ENCODE measurements at places on chromosomes 12 and 14.

DNA sequence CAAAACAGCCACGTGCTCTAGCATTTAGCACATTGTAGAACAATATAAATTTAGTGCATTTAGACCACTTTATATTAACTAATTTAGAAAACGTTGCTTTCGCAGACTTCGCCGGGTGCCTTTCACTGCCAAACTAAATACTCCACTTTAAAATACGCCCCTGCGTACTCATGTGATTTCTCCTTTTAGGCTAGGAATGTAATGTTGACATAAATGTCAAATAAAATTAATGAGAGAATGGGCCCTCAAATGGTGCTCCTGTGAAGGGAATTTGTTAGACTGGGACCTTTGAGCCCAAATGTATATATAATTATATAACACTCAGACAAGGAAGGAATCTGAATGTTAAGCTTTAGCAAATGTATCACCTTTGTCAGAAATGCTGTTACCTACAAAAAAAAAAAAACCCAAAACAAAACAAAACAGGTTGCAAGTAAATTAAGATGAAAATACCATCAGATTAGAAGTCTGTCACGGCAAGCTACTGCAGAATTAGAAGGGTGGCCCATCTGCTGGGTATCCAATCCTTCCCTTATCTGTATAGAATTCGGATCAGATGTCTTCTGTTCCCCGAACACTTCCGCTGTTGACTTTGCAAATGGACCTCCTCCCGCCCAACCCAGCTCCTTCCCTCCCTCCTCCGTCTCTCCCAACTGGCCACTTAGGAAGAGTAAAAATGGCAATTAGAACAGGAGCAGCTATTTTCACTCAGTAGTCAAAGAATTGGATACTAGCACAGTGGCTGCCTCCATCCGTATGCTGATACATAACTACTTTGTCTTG is 159.3 kb upstream of the FOXN3 start:
- DNase-seq: peak; percentile 14

GRCh38 chr14:103699901-103700752 is 15.1 kb downstream of the XRCC3 start:
- no peak for DNase-seq

DNA sequence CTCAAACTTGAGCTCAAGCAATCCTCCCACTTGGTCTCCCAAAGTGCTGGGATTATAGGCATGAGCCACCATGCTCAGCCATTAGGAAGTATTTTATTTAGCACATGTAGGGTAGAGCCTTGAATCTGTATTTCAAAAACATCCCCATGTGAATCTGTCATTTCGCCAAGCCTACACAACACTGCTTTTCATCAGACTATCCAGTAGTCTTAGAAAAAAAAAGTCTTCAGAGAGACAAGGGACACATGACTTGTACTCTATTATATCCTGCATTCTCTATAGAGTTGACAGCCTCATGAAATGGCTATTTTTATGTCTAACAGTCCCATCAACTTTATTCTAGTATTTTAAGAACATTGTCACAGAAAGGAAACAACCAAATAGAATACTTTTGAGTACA is 35.4 kb downstream of the TM7SF3 start:
- DNase-seq: no peak

DNA sequence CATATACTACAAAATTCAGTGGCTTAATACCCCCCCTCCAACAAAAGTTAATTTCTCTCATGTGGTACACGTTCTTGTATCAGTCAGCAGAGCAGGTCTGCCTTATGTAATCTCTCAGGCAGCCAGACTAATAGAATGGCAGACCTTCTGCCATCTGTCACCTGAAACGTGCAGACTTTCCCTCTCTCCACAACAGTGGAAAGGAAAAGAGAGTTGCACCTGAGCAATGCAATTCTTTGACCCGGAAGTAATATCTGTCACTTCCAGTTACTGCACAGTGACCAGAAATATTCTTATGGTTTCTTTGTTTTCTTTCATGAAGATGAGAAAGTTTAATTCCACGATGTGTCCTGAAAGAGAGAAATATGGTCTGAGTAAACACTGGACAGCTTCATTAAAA is 14.4 kb downstream of the KERA start:
- DNase-seq: no peak

DNA sequence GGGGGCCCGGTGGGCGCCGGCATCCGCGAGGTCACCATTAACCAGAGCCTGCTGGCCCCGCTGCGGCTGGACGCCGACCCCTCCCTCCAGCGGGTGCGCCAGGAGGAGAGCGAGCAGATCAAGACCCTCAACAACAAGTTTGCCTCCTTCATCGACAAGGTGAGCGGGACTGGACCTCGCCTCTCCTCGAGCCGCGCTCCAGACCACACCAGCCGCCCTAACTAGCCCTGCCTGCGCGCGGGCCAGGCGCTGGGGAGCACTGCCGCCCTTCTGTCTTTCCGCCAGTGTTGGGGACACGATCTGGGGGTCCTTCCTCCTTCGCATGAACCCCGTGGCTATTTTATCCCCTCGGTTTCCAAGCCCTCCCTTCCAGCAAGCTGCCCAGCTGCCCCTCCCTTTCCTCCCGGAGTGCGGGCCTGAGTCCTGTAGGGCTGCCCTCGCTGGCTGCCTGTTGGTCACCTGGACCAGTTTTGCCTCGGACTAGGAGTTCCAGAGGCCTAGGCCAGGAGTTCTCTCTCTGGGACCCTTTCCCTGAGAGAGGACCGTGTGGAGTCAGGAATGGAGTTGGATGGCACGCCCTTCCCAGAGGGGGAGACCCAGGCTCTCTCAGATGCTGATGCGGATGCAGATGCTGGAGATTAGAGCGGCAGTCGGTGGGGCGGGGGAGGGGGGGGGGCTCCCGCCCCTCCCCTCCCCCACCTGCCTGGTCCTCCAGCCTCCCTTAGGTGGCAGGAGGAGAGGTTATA is 592 bp downstream of the KRT7 start:
- DNase-seq: no peak

GRCh38 chr14:68665792-68666204 is 127.1 kb downstream of the ZFP36L1 start:
- no peak for DNase-seq

DNA sequence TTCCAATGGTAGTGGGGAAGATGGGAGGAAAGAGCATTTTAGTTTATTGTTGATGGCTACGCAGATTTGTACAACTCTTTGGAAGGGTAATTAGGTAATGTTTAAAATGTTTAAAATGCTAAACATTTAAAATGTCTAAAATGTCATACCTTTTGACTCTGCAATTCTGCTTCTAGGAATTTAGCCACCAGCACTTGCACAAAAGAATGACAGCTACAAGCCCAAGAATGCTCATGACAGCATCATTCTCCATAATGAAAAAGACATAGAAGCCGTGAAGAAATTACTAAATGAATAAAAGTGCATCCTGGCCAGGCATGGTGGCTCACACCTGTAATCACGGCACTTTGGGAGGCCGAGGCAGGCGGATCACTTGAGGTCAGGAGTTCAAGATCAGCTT is 19.9 kb upstream of the DYNC1H1 start:
- DNase-seq: no peak

GRCh38 chr14:104530646-104531045 is 48.9 kb upstream of the C14orf180 start:
- no peak for DNase-seq

GRCh38 chr14:80638620-80639515 is 302.7 kb downstream of the CEP128 start:
- DNase-seq: no peak

DNA sequence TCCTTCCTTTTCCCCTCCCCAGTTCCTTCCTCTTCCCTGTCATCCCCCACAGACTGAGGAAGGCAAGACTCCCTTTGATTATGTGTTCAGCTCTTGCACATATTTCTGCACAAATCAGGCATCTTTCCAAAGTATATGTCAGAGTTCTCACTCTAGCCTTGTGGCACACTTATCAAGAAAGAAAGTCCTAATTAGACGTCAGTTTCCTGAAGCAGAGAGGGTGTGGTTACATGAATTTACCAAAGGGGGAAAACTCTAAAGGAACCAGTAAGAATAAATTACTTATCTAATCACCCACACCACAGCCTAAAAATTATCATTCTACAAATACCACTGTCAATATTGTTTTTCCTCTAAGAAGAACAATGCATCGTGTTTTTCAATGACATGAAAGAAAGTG is 120.7 kb upstream of the GRIP1 start:
- DNase-seq: no peak

DNA sequence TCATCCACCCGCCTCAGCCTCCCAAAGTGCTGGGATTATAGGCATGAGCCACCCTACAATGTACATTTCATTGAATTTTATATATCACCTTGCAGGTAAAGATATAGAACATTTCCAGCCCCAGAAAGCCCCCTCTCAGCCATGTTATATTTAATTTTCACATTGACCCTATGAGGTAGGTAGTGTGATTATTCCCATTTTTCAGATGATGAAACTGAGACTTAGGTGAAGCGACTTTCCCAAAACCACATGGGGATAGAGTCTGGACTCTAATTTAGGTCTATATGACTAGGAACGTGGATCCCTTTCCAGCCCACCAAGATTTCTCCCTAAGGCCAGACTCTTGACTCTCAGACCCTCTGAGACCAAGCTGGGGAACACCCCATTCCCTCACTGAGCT is 15.7 kb upstream of the POP5 start:
- no peak for DNase-seq

- no peak for DNase-seq
Measured at GRCh38 chr12:52087961-52088820, 8.7 kb downstream of the SMIM41 start.

DNA sequence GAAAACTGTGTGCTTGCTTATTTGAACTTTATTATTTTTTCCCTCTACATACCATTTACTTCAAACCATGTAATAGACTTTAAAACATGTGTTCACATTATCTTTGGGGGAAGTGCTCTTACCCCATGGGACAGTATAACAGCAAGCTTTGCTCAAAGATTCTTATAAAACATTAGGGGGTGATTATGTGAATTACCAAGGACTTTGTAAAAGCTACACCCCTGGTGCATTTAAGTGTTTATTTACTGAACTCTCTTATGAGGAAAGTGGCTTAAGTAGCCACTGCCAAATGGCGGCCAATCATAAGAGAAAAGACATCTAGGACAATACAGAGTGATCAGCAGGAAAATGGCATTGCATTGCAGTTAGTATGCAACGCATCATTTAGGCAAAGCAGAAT is 70.3 kb downstream of the CAPZA3 start:
- DNase-seq: no peak

DNA sequence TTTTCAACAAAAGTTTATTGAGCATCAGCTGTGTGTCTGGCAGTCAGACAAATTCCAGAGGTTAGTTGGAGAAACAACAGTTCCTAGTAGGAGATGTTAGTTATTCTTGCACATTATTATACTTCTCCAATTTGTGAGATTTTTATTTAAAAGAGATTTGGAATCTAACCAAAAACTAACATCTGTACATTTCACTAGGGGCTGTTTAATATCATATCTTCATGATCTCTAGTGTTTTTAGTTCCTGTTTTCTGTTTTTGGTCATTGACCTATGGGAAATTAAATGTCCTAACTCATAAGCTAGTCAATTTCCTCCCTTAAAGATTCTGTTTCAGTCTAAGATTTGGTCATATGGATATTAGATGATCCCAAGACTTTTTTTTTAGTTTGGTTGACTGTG is 34.1 kb upstream of the KLHDC2 start:
- DNase-seq: no peak

- DNase-seq: no peak
Measured at GRCh38 chr12:96327889-96328288, 72.3 kb downstream of the CDK17 start.

DNA sequence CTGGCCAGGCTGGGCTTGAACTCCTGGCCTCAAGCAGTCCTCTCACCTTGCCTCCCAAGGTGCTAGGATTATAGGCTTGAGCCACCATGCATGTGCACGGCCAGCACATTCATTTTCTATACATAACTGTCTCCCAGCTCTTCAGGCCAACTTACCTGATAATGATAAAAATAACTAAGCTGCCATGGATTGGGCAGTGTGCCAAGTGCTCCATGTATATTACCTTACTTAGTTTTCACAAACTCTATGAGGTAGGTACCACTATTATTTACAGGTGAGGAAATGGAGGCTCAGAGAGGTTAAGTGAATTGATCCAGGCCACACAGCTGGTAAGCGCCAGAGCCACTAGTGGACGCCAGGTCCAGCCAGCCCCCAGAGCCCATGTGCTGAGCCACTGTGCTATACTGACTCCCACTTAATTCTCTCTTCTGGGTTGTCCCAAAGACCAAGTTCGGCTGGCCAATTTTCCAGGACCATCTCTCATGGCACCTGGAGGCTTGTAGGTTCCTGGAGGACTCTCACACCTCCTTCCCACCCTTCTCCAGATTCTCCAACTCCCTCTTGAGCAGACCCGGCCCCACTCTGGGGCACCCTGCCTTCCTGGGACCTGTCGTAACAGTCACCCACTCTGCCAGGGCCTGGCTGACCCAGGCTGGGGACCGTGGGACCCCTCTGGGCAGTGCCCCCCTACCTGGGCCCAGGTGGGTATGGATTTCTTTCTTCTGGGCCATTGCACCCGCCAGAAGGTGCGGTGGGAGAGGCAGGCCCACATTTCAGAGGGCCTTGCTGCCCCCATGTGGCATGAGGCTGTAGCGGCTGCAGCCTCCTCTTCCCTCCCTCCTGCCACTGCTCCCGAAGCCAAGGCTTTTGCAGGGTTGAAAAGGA is 30.2 kb upstream of the CIPC start:
- DNase-seq: peak; percentile 71

DNA sequence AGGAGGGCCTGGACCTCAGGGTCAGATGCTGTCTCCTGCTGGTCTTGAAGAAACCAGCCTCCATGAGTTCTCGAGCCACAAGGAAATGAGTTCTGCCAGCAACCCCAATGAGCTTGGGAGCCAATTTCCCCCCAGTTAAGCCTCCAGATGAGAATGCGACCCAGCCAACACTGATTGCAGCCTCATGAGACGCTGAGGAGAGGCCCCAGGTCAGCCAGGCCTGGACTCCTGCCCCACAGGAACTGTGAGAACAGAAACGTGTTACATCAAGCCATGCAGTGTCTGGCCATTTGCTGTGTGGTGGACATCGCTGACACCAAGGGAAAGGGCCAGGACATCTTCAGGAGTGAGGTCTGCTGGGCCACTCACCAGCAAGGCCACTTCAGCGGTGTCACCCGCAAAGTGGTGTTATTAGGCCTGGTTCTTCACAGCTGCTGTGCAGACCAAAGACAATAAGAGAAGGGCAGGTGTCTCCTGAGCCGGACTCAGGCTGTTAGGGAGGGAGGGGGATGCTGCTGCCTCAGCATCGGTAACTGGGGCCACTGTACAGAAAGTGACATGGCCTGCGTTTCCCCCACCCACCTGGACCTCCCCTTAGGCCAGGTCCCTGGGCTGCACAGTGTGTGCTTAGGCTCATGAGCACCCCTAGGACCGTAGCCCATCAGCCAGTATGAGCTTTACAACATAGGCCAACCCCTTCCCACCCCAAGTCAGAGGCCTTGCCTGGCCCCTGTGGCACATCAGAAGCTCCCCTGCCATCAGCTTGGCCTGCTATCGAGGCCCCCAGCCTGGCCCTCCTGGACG is 272.4 kb upstream of the RTL1 start:
- DNase-seq: no peak

- DNase-seq: no peak
Measured at GRCh38 chr12:101792046-101792931, 38.5 kb downstream of the GNPTAB start.
